ENCODE measurements at places on chromosomes 11 and 22.

DNA sequence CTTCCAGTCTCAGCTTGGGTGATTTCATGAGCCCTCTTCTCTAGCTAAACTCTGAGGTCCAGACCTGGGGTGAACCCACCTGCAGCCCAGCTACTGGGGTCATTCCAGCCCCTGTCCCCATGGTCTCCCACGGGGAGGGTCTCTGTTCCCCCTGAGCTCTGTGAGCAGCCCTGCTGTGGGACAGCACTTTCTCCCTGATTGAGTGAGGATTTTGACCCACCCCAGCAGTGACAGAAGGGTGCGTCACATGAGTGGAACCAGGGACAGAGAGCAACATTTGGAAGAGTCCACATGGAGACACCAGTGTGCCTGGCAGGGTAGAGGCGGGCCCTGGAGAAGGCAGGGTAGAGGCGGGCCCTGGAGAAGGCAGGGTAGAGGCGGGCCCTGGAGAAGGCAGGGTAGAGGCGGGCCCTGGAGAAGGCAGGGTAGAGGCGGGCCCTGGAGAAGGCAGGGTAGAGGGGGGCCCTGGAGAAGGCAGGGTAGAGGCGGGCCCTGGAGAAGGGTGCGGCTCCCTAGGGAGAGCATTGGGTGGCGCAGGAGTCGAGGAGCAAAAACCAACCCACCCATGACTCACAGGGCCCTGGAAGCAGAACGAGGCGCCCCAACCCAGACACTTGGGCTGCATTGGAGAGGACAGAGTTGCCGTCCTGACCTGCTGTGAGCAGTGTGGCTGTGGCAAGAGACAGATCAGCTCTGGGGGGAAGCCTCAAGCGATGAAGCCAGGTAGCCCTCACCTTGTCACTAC is 227.7 kb upstream of the B3GAT1 start:
- DNase-seq: no peak

GRCh38 chr11:72309641-72310040 is 65.7 kb upstream of the PHOX2A start:
- DNase-seq: no peak

- no peak for DNase-seq
Observed at GRCh38 chr11:47607380-47607779, 13.2 kb upstream of the C1QTNF4 start.

GRCh38 chr11:45945397-45945999 is 23.0 kb downstream of the LARGE2 start:
- no peak for DNase-seq

GRCh38 chr11:61417670-61418069 is 12.1 kb downstream of the CPSF7 start:
- no peak for DNase-seq

- DNase-seq: no peak
Observed at GRCh38 chr11:19552161-19552560, 160.5 kb upstream of the NAV2 start.

Measured in stimulated activated CD4-positive, alpha-beta T cell treated with anti-CD3 and anti-CD28 coated beads, TNF-alpha, amount 100 ng/mL, for 1 hour (primary cell).